Eye (tissue), 1 donor: ENCODE measurements at places on chromosomes 3 and 15.

- no peak for DNase-seq
Measured at GRCh38 chr3:187281191-187281714, 10.3 kb downstream of the MASP1 start.

DNA sequence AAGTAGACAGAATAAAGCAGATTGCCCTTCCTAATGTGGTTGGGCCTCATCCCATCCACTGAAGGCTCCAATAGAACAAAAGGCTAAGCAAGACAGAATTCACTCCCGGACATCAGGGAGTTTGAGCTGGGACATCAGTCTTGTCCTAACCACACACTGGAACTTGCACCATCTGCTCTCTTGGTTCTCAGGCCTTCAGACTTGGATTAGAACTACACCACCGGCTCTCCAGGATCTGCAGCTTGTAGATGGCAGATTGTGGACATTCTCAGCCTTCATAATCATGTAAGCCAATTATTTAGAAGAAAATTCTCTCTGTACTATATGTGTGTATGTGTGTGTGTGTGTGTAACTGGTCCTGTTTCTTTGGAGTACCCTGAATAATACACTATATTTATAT, 394.7 kb upstream of the LMCD1 start:
- DNase-seq: no peak

GRCh38 chr3:55955891-55956477, 468.9 kb upstream of the WNT5A start:
- no peak for DNase-seq

GRCh38 chr3:148790851-148791735, 36.5 kb upstream of the CPB1 start:
- DNase-seq: peak; percentile 84

GRCh38 chr3:3705090-3705775, 94.0 kb upstream of the LRRN1 start:
- peak; percentile 35 for DNase-seq

DNA sequence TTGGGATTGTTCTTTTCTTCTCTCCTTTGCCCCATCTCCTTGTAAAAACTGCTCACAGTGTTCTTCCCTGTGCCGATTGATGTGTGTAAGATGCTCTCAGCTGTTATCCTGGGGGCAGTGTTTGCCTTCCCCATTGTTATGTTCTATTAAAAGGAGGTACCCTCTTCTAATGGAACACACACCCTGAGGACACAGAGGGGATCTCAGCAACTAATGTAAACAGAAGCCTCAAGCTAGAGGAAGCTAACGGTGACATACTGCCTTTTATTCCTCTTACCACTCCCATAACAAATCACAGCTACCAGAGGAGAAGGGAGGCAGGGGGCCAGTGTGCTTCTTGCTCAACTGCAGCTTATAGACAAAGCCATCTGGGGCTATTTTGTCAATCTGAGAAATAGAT, 2.2 kb downstream of the TAGLN3 start:
- DNase-seq: peak; percentile 58

- DNase-seq: no peak
Measured at GRCh38 chr3:41002104-41002503, 197.2 kb upstream of the CTNNB1 start.

GRCh38 chr3:20648294-20648693, 462.3 kb upstream of the SGO1 start:
- peak; percentile 17 for DNase-seq

DNA sequence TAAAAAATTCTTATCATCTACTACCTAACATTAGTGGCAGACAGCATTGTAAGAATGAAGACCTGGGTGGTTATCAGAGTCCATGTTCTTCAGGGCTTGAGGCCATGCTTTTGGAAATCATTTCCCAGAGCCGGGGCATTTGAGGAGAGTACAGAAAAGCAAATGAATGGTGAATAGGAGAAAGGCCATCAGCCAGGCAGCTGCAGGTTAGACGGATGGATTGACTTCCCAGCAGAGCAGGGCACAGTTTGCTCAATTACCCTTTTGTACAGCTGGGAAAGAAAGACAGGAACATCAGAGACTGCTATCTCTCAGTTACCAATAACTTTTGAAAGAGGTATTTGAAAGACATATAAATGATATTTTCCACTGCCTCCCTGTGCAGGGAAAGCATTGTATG, 135.6 kb downstream of the ALCAM start:
- DNase-seq: no peak

GRCh38 chr15:71290881-71291635, 175.8 kb downstream of the THSD4 start:
- peak; percentile 58 for DNase-seq

GRCh38 chr3:67647390-67647878, 7.0 kb downstream of the SUCLG2 start:
- DNase-seq: no peak

DNA sequence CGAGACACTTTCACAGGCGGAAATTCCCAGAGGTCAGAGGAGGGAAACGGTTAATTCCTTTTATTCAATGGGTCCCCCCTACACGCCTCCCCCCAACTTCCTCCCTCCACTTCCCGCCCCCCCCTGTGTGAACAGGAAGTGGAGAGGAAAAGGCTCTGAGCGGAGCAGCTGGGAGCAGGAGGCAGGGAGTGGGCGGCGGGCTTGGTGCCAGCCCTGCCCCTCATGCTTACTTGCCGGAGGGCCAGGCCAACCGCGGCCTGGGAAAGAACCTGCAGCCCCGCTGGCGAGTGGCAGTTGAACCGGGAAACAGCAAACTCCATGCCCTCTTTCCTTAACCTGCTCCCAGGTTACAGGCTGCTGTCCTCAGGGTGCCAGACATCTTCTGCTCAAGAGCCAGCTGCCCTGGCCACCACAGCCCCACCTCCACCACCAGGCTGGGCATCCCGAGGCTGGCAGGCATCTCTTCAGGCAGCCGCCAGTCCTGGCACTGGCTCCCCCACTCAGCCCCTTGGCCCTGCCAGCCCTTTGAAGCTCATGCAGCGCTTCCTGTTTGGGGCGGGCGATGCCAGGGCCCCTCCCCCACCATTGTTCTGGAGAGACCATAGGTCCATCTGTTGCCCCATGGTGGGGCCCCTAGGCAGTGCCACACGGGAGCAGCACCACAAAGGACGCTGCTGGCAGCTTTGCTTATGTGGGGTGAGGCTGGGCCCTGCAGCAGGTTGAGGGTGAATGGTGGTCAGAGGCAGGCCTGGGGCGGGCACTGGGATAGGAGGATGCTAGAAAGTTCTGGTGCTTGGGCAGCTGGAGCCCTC, 12.9 kb downstream of the VPS18 start:
- DNase-seq: peak; percentile 63

DNA sequence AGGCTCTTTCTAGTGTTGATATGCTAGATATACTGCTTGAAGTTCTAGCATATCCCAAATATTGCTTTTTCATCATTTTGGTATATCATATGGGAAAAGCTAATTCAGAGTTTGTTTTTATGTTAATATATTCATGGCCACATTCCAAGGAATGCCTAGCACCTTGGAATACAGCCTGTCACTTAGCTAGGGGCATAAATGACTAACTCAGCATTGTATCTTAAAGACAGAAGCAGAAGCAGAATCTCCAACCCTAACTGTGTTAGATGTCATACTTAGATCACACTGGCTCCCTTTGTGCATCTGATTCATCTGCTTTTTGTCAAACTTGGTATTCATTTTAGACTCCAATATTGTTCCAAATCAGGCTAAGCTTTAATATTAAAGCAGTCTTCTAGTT, 130.8 kb upstream of the TSPAN3 start:
- no peak for DNase-seq

DNA sequence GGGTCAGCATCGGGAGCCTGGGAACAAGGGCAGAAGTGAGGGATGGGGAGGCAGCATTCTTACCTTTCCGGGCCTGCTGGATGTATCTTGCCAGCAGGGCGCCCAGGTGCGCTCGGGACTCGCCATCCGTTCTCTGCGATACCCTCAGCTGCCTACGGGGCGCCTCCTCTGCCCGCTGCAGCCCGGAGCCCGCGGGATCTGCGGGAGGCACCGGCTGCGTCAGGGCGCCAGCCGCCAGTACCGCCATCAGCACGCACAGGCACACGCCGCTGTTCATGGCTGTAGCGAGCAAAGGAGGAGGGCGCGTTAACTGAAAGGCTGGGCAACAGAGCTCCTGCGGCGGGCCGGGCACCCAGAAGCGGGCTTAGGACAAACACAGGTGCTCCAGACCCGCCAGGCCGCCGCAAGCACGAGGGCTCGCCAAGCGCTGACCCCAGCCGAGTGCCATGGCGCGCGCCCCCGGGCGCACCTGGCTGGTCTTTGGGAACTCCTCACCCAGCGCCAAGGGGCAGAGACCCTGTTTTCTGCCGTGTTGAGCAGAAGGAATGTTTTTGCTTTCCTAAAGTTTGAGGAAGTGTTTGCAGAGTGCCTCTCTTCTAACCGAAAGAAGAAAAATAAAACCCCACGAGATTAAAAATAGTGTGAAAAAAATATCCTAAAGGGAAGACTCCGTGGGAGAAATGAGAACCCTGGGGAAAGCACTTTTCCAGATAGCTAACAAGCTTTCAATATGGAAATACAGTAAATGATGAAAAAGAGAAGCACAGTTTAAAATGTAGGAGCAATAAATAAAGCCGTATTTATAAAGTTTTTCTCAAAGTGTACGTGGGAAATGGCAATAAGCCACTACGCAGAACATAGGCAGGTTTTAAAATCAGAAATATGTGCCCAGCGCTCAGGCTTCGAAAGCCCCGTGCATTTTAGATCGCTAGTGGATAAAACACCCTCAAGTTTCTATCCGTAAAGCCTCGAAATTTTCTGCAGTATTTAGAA, 2.3 kb downstream of the CCK start:
- DNase-seq: peak; percentile 62

DNA sequence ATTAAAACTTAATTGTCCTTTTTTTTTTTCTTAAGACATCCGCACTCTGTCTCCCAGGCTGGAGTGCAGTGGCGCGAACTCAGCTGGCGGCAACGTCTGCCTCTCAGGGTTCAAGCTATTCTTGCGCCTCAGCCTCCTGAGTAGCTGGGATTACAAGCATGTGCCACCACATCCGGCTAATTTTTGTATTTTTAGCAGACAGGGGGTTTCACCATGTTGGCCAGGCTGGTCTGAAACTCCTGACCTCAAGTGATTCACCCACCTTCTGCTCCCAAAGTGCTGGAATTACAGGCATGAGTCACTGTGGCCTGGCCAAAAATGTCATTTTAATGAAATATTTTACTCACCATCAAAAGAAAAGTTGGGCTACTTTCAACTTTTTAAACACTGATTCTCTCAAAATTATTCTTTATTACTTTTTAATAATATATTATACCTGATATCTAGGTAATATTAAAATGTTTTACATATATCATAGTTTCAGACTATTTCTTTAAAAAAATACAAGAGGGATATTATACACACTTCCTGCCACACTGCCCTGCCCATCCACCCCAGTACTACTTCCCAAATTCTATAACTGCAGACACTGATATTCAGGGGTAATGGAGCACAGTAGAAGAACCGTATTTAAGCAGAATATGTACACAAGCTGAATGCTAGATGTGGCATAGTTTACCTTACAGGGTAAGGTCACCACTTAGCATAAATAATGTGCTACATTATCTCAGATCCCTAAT, 723.9 kb upstream of the ZNF385D start:
- no peak for DNase-seq

- DNase-seq: no peak
Measured at GRCh38 chr3:197424266-197424665, 125.9 kb upstream of the DLG1 start.

DNA sequence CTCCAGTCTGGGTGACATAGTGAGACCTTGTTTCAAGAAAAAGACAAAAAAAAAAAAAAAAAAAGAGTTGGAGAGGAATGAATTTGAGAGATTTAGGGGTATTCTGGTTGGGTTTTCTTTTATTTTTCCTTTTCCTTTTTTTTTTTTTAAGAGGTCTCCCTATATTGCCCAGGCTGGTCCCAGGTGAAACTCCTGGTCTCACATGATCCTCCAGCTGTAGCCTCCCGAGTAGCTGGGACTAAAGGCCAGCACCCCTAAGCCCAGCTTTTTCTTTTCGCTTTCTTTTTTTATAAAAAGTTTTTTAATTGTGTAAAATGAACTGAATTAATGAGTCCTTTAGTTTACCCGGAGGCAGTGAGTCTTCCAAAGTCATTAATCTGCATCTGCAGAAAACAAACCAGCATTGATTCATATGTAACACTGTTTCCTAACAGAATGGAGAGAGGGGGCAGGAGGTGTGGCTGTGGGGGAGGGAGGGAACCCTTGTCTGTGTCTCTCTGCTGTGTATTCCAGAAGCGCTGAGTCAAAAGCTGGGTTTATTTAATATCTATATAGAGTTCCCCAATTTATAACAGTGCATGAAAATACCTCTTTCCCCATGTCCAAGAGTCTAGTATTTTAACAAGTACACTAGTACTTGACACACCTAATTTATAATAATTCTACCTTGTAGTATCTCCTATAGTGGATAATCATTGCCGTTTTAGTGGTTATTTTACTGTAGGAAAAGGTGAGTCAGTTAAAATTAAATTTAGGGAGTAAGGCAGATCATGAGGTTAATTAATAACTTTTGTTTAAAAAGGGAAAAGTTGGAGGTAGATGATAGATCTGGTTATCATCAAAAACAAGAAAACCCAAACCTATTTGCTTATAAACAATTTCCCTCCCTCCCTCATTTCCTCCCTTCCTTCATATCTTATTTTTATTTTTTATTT, 2.6 kb upstream of the DPPA4 start:
- no peak for DNase-seq

GRCh38 chr3:179961071-179961702, 75.5 kb downstream of the PEX5L start:
- DNase-seq: peak; percentile 67

DNA sequence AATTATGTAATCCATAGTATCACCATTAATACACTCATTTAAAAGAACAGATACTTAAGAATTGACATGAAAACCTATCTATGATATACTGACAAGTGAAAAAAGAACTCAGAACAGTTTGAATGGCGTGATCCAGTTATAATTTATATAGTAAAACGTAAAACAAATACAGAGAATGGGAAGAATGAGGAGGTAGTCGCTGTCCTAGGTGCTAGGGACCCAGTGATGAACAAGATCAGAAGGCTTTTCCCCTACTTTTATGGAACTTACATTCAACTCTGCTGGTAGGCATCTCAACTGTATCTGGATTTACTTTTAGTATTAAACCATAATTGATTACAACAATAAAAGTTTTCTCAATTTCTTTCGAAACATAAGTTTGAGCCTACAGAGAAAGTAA, 31.8 kb downstream of the GSK3B start:
- DNase-seq: no peak

DNA sequence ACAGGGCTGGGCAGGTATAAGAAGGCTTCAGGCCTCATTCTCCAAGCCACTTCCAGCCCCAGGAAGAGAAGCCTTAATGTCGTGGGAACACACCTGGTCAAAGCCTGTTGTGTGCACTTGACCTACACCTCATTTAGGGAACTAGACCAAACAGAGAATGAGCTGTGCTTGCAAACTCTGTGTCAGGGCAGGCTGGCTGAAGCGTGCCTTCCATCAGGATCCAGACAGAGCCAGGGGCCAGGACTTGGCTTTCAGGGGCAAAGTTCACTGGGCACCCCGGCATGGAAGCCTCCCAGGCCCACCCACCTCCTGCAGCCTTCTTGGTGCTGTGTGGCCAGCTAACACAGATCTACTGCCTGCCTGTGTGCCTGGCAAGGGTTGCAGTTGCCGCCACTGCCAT, 11.5 kb downstream of the RBPMS2 start:
- no peak for DNase-seq

DNA sequence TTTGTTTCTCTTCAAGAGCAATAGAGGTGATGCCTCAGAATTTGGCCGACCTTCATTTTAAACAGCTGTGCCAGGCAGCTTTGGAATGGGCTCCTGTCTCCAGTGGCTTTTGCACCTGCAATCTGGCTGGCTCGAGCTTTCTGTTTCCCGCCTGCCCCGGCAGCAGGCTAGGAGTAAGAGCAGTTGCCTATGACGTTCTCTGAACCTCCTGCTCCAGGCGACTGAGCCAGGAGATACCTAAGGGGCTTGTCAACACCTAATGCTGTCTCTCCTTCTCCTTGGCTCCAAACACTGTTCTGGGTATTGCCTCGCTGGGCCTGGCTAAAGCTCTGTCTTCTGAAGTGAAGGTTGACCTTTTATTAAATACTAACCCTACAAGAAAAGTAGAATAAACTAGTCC, 229.9 kb downstream of the LRRN1 start:
- no peak for DNase-seq
